ENCODE measurements at places on chromosomes 16 and 17.

DNA sequence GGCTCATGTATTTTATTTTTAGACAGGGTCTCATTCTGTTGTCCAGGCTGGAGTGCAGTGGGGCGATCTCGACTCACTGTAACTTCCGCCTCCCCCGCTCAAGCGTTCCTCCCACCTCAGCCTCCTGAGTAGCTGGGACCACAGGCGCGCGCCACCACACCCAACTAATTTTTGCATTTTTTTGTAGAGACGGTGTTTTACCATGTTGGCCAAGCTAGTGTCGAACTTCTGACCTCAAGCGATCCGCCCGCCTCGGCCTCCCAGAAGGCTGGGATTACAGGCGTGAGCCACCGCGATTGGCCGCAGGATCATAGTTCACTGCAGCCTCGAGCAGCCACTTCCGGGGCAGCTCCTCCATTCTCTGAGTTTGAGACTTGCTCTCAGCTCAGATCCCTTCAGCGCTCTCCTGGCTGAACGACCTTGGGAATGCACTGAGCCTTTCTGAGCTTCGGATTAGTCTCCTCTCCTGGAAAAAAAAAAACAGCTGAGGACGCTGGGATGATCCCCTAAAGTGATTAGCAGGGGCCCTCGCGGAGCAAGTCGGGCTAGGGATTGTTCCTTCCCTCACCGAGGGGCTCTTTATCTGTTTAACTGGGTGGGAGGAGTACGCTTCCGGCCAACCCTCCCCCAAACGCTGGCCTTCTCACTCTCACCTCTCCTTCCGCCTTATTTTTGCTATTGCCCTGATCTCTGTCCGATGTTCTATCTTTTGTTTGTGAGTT, 1.1 kb upstream of the PKMYT1 start:
- no peak for DNase-seq

DNA sequence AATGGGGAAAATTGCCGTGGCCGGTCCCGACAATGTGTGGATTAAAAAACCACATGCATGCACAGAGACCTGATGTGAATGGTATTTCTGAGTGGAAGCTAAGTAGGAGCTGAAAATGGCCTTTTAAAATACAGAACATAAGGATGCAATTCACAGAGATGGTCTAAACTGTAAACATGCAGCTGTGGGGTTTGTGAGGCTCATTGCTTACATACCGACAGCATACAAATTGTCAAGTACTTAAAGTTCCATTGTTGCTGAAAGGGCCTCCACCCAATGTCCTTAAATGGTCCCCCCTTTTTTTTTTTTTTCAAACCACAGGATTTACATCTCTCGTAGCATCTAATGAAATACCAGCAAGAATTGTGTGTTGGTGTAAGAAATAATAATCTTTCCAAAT, 523.2 kb downstream of the MAF start:
- no peak for DNase-seq

DNA sequence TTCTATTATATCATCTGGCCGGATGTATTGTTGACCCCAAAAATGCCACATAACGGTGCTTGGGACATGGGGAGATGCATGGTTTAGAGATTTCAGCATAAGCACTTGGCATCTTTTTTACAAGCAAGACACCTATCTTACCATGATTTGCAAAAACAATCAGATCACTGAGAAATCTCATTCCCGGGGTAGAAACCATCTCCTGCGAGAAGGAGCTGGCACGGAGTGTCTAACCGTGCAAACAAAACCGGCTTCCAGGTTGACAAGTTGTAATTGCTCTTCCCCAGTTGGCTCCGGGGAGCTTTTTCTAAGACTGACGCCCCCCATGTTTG, 1.0 kb downstream of the SLC16A6 start:
- no peak for DNase-seq

- DNase-seq: peak; percentile 100
Measured at GRCh38 chr16:81095953-81096714, at the start of gene GCSH. TSS of gene GCSH (minus strand) at chr16:81096395. CDS start at chr16:81096278, 117 bp downstream.
